NCI-H510A treated with DMSO at 0.1 percent for 48 hours (cell line): ENCODE measurements at places on chromosomes 5 and 9.
A peak's percentile ranks its signal among the peaks of the same experiment; 100 is the strongest.

- DNase-seq: peak; percentile 51
Measured at GRCh38 chr9:34430843-34431437, 27.4 kb downstream of the FAM219A start.

DNA sequence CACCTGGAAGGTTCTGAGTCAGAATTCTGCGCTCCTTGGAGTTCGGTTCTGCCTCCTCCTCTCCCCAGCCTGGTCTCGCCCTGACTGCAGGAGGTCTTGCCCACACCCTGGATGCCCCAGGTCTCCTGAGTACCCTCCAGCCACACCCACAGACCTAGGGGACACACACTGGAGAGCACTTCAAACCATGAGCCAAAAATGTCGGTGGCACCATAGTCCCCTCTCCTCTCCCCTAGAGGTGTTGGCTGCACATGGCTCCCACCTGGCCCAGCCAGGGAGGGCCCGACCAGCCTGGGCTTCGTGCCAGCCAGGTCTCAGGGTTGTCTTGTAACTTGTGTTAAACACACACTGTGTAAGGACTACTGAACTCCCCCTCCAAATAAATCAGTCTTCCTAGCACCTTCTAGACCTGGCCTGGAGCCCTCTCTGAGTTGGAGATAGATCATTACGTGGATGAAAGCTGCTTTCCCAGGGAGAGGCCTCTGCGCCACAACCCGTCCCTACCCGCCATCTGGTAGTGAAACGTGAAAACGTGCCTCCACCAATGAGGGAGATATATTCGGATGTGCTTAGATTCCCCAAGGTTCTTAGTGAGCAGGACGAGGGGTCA, 49.9 kb upstream of the CTSL start:
- DNase-seq: no peak

GRCh38 chr9:20002011-20002410, 213.2 kb upstream of the SLC24A2 start:
- DNase-seq: no peak

DNA sequence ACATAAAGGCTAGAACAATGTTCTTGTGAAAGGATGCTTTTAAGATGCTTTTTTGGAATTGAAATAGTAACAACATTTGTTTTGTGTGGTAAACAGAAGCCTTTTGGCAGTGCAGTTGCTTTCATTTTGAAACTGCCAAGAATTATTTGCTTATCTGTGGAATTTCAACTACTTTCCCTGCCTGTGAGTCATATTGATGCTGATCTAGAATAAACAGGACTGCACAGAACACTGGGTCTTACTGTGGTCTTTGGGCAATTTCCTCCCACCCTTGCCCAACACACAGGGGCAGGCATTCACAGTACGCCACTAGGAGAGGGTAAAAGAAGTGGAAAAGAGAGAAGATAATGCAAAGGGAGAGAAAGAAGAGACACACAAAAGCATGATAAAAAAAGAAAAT, 483.7 kb downstream of the ELAVL2 start:
- DNase-seq: no peak

- DNase-seq: no peak
Measured at GRCh38 chr5:142845954-142846398, 75.8 kb downstream of the ARHGAP26 start.

DNA sequence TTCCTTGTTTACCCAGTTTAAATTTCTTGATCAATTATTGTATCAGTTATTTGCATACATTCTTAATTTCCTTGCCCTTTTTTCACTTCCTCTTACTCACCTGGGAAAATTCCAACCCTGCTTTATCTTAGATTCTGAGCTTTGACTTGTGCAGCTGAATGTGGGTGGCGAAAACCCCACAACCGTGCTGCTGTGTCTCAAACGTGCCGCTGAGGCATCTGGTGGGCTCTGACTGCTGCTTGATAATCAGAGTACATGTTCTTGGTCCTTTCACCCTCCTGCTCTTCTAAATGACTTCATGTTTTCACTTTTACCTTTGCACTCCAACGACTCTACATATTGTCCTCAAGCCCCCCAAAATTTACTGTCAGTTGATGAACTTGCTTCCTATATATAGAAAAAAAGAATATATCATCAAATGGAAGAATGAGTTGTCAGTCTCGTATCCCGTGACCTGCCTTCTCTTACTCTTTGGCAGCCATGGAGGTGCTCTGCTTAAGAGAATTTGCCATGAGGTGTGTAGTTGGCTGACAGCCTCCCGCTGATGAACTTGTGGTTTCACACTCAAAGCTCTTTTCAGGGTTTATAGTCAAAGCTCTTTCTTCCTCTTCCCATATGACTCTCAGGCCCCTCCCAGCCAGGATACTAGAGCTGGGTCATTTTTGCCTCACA, 14.0 kb upstream of the JAK2 start:
- no peak for DNase-seq

DNA sequence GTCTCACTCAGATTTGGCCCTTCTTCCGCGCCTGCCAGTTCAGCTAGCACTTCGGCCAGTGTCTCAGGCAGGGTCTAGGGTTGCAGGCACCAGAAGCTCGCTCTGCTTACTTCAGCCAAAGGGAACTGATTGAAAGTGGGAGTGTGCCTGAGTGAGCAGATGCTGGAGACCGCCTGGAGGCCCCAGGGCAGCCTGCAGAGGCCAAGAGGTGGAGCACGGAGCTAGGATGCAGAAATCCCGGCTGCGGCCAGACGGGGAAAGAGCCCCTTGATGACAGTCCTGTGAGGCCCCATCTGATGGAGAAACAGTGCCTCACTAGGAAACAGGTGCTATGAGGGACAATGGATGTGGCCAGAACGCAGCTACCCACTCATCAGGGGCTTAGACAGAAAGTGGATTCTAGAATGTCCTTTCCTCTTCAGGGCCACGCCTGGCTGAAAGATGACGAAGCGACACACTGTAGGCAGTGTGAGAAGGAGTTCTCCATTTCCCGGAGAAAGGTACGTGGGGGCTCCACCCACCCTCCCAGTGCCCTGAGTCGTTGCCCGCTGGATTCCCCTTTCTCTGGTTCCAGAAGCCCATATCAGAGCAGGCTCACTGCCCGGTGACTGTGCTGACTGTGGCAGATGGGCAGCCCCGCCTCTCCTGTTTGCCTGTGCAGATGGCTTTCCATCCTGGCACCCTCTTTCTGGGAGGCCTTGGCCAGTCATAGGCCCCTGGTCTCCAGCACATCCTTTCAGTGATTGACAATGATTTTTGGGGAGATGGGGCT, 16.1 kb downstream of the HNRNPH1 start:
- DNase-seq: no peak

DNA sequence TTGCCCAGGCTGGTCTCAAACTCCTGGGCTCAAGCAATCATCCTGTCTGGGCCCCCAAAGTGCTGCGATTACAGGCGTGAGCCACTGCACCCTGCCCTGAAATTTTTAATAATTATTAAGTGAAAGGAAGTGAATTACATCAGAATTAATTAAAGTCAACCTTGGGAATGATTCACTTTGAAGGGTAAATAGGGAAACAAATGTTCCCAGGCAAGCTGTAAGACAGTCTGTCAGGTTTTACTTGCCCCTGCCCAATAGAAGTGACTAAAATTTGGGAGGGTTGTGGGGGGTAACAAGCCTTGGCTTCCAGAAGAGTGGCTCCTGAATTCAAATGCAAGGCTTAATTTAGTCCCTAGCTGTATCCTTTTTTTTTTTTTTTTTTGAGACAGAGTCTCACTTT, 1.3 kb upstream of the LIX1 start:
- no peak for DNase-seq

DNA sequence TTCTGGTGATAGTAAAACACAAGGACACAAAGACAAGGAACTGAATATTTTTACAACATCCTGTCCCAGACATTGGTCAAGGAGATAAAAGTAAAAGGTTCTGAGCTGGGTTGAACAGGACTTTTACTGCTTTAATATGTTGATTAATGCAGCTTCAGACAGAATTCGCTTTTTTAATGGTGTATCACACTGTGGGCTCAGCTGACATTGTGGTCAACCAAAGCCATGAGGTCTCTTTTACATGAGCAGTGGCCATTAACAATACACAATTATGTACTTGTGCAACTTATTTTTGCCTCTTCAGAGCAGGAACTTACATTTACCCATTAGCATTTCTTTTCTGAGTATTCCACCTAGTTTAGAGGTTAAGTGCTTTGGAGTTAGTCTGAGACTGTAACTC, 22.8 kb upstream of the ERBIN start:
- DNase-seq: no peak

- DNase-seq: no peak
Measured at GRCh38 chr9:7318920-7319319, 480.7 kb downstream of the DMAC1 start.

- DNase-seq: no peak
Measured at GRCh38 chr9:94182532-94182931, 76.6 kb upstream of the ZNF169 start.

GRCh38 chr5:173326501-173326960, 1.7 kb downstream of the STC2 start:
- no peak for DNase-seq
